ENCODE measurements at places on chromosomes 11 and 22. TPM values are rescaled to one million over a fixed set of nuclear protein-coding genes. Genes with fewer than 3 reads are reported as not detected.

GRCh38 chr11:10480026-10480425 lies 25.0 kb downstream of the AMPD3 start:
- no peak for ATAC-seq

- ATAC-seq, result no peak
Measured at GRCh38 chr22:40473703-40474102, 103.3 kb downstream of the SGSM3 start.

DNA sequence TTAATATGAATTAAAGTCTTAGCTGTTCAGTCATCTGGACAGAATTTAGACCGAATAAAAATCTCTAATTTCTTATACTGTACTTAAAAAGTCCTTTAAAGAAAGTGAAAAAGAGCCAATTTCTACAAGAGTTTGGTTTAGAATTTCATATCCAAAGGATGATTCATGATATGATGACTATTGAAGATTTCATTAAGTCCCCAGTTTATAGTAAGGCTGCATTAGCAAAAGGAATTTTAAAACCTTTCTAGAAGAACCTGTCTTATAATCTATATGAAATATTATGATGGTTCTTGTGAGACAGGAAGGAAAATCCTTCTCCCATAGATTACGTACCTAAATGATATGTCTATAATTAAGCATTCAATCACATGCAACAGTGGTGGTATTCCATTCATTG lies 34.8 kb downstream of the TSG101 start:
- ATAC-seq, result no peak

Gene APBB1
- total RNA-seq, result 55.9 TPM
